ENCODE measurements at places on chromosomes 1 and 21.

DNA sequence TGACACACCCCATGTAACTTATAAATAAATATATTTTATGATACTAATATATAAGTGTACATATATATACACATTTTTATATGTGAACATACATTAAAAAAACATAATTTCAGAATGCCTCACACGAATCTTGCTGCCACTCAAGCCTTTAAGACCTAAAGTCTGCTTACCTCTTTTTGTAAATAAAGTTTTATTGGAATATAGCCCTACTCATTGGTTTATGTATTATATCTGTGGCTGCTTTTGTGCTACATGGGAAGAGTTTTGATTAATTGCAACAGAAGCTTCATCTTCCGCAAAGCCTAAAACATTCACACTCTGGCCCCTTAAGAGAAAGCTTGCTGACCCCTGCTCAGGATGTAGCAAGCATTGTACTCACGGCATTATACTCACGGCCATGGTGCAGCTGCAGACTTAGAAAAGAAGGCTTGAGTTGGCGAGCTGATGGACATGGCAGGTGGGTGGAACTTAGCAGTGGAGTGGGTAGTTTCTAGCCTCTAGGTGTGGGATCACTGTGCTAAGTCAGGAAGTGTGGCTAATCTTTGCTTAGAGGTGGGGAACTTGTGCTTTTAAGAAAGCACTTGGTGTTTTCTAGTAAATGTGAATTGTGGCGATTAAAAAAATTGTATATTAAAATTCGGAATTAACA lies 80.8 kb downstream of the DYRK1A start:
- no peak for DNase-seq

GRCh38 chr1:248596615-248597014 lies 885 bp downstream of the OR2T10 start:
- DNase-seq, result no peak

DNA sequence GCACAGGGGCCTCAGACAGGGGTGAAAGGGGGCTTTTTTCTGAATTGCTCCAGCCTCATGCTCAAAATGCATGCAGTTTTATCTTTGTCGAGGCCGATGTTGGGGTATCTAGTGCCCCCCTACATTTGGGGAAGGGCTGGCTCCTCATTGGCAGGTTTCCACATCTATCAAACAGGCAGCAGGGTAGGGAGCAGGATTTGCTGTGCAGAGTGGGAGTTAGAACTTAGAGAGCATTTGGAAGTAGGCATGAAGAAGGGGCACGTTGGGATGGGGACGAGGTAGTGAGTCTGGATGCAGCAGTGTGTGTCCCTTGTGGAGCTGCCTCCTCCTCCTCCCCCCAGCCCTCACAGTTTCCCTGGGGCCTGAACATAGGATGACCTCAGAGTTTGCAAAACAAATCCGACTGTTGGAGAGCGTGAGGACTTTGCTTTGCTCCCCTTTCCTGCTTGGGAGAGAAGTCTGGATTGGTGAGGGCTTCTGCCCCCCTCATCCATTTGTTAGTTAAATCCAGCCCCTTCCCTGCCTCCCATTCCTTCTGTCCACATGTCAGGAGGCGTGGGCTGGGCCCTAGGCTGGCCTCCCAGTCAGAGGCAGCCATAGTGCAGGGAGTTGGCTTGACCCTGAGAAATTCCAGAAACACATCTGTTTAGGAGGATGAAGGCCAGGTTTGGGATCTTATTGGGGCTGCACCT lies 36.9 kb upstream of the GPR37L1 start:
- no peak for DNase-seq

GRCh38 chr1:82950606-82951200 lies 1048.2 kb downstream of the TTLL7 start:
- no peak for DNase-seq

GRCh38 chr1:162725301-162725837 lies 65.1 kb upstream of the HSD17B7 start:
- DNase-seq, result no peak

GRCh38 chr1:161737625-161738024 lies 12.0 kb upstream of the DUSP12 start:
- no peak for DNase-seq

All from gastrocnemius medialis (tissue), 4 donors.